ENCODE measurements at places on chromosomes 2 and 18.

DNA sequence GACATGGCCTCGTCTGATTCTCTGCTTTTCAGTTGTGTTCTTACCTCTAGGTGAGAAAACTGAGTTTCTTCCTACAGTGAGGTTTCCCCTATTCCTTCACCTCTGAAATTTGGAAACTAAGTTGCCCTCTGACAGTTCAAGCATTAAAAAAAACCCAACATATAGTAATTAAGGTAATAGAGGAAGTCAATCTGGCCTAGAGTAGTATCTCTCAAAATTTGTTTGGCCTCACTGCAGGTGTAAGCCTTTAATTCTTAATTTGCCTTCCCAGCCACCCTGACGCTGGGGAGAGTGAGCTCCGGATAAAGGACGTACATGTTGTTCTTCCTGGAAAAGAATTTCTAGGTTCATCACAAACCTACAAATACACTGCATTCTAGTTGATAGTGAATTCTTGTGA lies 1.4 kb downstream of the CAD start:
- DNase-seq = no peak

DNA sequence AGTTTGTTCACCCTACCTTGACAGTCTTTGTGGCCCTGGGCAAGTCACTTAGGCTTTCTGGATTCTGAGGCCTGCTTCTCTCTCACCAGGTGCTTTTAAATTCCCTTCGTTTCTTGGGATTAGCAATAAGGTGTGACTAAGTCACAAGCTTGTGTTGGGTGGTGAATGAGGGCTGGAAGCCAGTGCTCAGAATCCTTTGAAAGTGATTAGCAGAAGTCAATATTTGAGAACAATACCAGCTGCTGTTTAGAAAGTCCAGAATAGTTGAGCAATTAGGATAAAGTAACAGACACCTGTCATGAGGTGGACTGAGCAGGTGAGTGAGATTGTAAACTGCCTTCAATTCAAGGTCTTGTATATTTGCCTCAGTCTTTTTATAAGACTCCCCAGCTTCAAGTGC lies 19.3 kb upstream of the MGAT5 start:
- DNase-seq = no peak

- DNase-seq = no peak
Observed at GRCh38 chr2:191931329-191931728, 84.4 kb upstream of the CAVIN2 start.

GRCh38 chr18:48769006-48769636 lies 181.6 kb downstream of the SMAD7 start:
- DNase-seq = no peak

DNA sequence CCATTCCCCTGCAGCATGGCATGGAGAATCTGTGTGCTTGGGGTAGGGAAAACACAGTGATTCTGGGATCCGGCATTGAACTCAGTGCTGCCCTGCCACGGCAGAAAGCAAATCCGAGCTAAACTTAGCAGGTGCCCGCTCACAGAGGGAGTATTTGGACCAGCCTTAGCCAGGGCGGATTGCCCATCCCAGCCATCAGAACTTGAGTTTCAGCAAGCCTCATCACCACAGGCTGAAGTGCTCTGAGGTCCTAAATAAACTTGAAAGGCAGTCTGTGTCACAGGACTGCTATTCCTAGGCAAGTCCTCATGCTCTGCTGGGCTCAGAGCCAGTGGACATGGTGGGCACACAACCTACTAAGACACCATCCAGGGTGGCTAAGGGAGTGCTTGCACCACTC lies 86.2 kb upstream of the YPEL5 start:
- no peak for DNase-seq

DNA sequence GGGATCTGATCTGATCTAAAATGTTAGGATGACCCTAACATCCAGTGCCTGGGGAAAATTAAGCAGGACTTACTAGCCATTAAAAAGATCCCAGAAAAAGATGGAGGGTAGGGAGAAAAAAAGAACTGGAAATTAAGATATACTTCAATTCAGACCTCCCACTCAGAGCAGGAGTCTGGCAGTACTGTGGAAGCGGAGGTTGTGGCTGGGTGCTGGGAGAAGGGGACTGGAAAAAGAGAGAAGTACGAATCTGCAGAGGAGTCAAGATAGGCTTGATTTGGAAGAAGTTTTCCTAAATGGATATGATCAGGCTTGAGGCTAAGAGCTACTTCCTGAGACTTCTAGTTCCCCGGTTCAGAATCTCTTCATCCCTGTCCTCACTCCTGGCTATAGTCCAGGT lies 33.5 kb upstream of the IHH start:
- no peak for DNase-seq

GRCh38 chr2:16155366-16155765 lies 215.0 kb downstream of the MYCN start:
- DNase-seq = no peak

DNA sequence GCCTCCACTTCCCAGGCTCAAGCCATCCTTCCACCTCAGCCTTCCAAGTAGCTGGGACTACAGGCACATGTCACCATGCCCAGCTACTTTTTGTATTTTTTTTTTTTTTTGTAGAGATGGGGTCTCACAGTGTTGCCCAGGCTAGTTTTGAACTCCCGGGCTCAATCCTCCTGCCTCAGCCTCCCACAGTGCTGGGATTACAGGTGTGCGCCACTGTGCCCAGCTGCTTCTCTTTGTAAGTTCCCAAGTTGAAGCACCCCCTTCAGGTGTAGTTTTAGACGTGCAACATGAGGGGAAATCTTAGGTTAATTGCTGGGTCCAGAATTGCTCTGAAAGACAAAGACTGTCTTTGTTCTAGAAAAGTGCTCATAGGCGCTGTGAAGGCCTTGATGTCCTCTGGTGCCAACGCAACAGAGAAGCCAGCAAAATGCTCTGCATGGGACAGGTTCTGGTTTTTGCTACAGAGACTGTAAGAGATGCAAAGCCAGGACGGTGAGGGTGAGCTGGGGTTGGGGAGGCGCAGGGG lies 46.6 kb downstream of the RRM2 start:
- DNase-seq = no peak

Measured in activated CD4-positive, alpha-beta T cell treated with anti-CD3 and anti-CD28 coated beads, Interleukin-2, Interleukin-6, amounts not matched to agents 100 ng/mL and 50 ng/mL, durations not matched to agents 16 hours and 8 hours (primary cell).